ENCODE measurements at places on chromosomes 5 and 9. TPM values are rescaled to one million over a fixed set of nuclear protein-coding genes. Genes with fewer than 3 reads are reported as not detected.

DNA sequence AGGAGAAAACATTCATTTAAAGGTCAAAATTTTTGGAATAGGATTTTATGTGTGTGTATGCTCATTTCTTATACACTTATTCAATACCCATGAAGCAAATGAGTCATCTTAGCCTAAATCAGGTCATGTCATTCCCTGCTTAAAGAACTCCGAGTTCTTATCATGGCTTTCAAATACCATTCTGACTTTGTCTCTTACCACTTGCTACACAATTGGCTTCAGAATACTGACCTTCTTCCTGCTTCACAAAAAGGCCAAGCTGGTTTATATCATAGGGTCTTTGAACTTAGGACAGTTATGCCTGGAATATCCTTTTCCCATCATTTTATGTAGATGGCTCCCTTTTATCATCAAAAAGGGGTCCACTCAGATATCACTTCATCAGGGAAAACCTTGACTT is 652.2 kb upstream of the WWC1 start:
- DNase-seq, result no peak

- DNase-seq, result no peak
Observed at GRCh38 chr5:119359737-119360413, 4.1 kb downstream of the TNFAIP8 start.

DNA sequence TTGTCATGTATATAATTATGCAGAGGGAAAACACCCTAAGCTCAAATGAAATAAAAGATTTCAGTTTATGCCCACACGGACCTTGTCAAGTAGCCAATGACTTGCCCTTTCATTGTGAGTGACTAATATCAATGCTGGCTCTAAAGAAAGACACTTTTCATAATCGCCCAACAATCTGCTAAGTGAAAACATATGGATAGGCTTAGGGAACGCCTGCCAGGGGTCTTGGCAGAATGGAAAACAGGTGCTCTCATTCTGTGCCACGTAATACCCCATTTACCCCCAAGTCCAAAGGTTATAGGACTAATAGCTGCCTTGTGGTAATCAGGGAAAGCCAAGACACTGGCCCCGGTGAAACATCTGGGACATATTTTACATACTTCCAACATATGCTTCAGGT is 157.7 kb downstream of the SLF1 start:
- DNase-seq, result no peak

GRCh38 chr9:3951161-3951665 is 348.7 kb downstream of the GLIS3 start:
- no peak for DNase-seq

DNA sequence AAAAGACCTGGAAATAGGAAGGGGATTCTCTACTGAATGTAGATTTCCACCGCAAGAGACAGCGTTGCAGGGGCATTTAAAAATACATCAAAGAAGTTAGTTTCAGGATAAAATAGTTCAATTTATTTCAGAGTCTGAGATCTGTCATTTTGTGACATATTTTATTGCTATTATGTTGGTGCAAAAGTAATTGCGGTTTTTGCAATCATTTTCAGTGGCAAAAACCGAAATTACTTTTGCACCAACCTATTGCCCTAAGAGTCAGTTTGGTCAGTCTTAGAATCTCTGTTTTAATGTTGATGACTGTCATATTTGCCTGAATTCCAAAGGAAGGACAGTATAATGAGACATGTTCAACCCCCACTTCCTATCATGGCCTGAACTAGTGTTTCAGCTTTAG is 219.5 kb upstream of the CDH10 start:
- DNase-seq, result no peak

GZMA gene
- total RNA-seq, result 1.4 TPM

- DNase-seq, result no peak
Observed at GRCh38 chr9:100662122-100662521, 84.2 kb downstream of the CAVIN4 start.

DNA sequence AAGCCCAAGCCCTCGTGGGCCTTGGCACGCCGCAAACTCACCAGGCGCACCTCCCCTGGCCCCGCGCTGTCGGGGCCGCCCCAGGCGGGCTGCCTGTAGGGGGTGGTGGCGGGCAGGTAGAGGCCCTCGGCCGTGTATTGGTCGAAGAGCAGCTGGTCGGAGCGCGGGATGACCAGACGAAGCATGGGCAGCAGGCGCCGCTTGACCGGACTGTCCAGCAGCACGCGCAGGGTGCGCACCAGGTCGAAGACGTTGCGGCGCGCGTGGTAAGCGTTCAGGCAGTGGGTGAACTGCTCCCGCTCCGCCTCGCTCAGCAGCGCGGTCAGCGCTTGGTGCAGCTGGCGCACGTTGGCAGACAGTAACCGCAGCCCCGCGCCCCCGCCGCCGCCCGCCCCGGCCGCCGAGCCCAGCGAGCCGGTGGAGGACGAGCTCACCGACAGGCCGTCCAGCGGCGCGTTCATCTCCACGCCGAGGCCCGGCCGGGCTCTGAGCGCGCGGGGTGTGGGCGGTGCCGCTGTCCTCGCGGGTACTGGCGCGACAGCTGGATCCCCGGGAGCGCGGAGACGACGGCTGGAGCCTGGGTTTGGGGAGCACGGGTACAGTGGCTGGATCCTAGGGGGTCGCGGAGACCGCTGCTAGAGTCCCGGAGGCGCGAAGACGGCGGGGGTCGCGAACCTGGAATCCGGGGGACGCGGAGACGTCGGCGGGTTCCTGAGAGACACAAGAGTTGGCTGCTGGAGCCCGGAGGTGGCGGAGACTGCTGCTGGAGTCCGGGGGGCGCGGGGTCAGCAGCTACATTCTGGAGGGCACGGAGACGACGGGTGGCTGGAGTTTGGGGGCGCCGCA is 709 bp downstream of the WHRN start:
- no peak for DNase-seq

- no peak for DNase-seq
Observed at GRCh38 chr5:100600298-100600994, 65.3 kb downstream of the FAM174A start.

GRCh38 chr9:133125941-133126696 is 5.1 kb upstream of the RALGDS start:
- no peak for DNase-seq

PCDHAC2 gene
- 3.0 TPM for total RNA-seq

DNA sequence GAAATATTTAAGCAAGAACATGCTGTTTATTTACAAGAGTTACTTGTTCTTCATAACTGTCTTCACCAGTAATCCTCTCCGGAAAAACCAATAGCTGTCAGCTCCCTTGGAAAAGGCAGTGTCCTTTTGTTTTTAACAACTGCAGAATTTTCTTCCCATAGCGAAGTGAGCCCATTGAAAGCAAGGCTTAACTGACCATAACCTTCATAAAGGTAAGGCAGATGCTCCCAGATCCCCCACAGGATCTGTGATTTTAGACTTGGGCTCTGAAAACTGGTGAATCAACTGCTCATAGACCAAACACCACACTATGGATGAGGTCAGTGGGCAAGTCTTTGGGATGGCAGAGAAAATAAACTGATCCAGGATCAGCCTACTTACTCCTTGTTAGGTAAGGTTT is 155.0 kb downstream of the GLIS3 start:
- no peak for DNase-seq

DNA sequence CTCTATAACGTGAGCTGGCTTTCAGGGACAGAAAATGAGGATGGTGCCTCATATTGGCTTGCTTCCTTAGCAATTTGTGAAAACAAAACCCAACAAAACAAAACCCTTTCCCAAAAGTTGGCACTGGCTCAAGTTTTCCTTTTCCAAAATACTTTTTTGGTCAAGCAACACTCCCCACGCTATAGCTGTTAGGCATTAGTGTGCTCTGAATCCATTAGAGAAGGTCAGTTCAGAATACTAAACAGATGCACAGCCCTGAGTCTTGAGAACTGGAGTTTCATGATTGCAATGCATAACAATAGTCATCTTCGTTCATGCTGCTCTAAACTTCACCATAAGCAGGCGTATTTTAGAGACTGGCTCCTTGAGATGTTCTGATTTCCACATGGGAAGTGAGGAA is 172.0 kb upstream of the KLF9 start:
- DNase-seq, result no peak

DNA sequence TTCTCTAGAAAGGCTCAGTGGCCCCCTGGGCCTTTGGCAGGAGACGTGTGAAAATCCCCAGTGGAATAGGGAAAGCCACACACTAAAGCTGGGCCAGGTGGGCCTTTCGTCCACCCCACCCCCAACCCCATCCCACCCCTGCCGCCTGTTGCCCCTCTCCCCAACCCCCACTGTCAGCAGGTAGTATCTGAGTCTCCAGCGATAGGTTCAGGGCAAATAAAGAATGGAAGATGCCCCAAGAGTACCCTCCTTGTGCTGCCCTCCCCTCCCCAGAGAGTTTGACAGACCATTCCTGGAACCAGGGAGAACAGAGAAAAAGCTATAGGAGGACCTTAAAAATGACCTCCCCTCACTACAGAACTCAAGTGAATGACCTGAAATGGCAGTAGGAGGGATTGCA is 36.7 kb upstream of the UBE2D2 start:
- no peak for DNase-seq

- no peak for DNase-seq
Observed at GRCh38 chr5:124537107-124537506, 209.3 kb downstream of the ZNF608 start.

- peak; percentile 45 for DNase-seq
Observed at GRCh38 chr5:150540615-150541396, 32.9 kb downstream of the NDST1 start.

TMEM215 gene
- total RNA-seq, result 0.21 TPM

GRAMD2B gene
- total RNA-seq, result 39.4 TPM

DNA sequence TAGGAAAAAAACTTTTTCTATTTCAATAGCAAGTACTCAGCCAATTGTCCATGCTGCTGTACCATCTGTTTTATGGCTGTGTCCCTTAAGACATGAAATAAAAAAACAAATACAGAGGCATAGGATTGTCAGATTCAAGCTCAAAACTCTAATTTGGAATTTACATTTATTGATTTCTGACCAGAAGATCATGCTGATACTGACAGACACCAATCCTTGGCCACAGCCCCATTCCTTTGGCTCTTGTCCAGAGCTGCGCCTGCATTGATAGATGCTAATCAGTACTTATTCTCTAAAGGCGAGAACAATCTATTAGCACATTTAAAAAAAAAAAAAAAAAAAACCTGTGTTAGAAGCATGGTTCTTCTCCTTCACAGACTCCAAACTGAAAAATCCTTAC is 384.6 kb downstream of the TMEM232 start:
- DNase-seq, result no peak

DNA sequence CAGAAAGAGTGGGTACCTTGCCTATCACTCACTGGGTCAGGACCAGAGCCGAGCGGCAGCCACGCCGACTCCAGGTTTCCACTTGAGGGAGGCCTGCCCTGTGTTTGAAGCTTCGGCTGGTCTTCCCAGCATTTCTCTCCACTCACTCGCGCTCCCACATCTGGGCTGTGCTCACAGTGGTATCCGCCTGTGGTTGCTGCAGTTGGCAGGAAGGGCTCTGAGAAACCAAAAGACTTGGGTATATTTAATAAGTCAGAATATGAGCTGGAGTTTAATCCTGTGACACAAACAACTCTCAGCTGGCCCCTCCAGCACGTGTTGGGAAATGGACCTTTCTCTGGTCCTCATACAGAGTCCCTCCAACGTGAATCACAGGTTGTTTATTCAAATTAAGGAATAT is 70.9 kb downstream of the SPRY4 start:
- DNase-seq, result no peak

- DNase-seq, result no peak
Observed at GRCh38 chr9:105273731-105274130, 29.3 kb downstream of the SLC44A1 start.

DNA sequence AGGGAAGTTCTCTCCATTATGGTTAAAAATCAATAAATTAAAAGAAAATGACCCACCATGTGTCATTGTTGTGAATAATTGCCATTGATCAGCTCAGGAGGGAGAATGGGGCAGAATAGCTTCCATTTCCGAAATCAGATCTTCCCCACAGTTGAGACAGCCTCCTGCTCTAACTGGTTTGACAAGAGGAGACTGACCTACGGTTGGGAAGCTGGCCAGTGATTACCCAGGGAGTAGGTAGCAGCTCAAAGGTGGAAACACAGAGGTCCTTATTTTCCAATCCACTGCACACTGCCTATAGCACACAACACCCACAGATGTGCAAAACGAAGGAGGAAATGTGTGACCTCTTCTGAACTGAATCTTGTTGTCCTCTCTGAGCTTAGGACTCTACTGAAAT is 69.0 kb upstream of the DAPK1 start:
- DNase-seq, result no peak

OLFML2A gene
- total RNA-seq, result 40.2 TPM

- no peak for DNase-seq
Observed at GRCh38 chr5:21237461-21237860, 1249.5 kb upstream of the CDH18 start.

C5orf47 gene
- total RNA-seq, result not detected

GRCh38 chr9:698276-698675 is 143.2 kb upstream of the DMRT1 start:
- DNase-seq, result no peak

CAVIN4 gene
- total RNA-seq, result 12.8 TPM

DNA sequence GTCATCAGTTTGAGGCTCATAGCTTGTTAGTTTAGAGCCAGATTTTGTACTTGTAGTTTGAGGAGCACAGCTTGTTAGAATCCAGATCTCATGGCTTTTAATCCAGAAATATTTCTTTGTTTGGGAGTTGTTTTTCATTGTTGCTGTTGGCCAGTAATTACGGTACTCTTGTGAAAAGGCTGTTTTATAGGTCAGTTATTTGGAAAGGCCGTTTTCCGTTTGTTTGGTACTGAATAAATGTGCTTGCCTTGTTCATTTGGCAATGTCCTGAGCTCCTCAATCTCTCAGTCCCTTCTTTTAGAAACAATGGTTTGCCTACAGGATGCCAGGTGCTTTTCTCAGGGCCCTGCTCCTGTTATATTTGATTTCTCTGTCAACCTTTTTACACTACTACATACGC is 4.5 kb upstream of the MOB3B start:
- DNase-seq, result no peak

DNA sequence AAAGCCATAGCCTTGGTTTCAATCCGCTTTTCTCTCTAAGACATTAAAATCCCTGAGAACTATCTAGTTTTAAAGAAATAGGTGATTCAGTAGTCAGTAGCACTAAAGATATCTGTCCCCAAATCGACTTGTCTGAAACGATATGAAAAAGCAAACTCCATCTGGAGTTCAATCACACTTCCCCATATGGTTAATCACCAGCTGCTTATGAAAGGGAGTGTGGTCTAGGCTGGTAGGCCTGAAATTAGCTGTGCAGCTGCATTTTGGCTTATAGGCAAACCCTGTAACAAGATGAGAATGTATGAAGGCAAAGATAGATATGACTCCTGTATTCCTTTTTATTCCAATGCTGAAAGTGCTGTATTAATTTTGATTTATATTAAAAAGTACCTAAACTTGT is 65.9 kb downstream of the DMRTA1 start:
- DNase-seq, result no peak

DNA sequence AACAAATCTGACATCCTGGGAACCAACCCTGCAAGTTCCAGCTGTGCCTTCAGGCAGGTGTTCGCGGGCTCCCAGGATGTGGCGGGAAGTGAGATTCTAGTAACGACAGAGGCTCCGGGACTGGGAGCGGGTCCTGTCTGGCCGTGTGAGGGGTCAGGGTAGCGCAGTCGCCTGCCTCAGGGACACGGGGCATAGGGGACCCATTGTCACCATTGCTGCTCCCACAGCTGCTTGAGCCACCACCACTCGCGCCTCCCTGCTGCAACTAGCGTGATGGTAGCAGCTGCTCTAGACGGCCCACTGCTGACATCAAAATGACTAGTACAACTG is 468.5 kb downstream of the CDH9 start:
- no peak for DNase-seq

GRCh38 chr5:146213210-146213826 is 9.9 kb downstream of the RBM27 start:
- DNase-seq, result no peak

GRCh38 chr5:111603446-111603827 is 91.1 kb upstream of the STARD4 start:
- no peak for DNase-seq

MSX2 gene
- total RNA-seq, result 11.3 TPM

CNOT6 gene
- 35.4 TPM for total RNA-seq

- no peak for DNase-seq
Observed at GRCh38 chr9:110714314-110714713, 45.7 kb downstream of the MUSK start.
